Panc1 (cell line): ENCODE measurements at places on chromosomes 11 and 22.
A peak's percentile ranks its signal among the peaks of the same experiment; 100 is the strongest.

DNA sequence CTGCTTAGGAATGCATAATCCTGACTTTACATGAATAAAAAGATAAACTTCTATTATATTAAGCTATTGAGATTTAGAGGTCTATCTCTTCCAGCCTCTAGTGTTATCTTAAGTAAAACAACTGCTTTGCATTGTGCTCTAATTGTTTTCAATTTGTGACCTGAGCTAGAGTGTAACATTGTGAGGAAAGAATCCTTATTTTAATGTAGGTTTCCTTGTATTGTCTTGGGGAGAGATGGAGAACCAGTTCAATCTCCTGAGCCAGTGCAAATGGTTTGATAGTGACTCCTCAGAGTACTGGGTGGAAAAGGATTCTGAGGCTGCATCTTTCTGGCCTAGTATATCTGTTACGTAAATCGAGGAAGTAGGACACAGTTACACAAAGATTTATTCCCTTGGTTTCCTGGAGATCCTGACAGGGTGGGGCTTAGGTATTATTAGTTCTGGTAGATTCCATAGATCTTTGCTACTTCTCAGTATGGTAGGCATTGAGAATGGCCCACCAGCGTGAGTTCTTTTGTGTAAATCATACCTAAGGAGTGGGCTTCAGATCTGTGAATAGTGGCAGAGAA lies 683.5 kb upstream of the CCDC179 start:
- H3K4me1 ChIP-seq: no peaks in the 10 kb centered on the region
- H3K27ac ChIP-seq: no peak overlapping the region
- H3K4me3 ChIP-seq: no peak overlapping the region
- no peak for DNase-seq
- H3K36me3 ChIP-seq: no peaks in the 10 kb centered on the region

GRCh38 chr11:64206457-64207255 lies at the start of gene FERMT3:
FERMT3 (plus strand) TSS chr11:64206721; CDS start chr11:64207365, 644 bp downstream.
- H3K4me3 ChIP-seq: no peak within 1 kb of the TSS
- H3K4me1 ChIP-seq: no peaks in the 10 kb centered on the region; the same call in 1 of the 2 replicates
- H3K27me3 ChIP-seq: no peaks in the 10 kb centered on the region
- H3K36me3 ChIP-seq: peaks cover 20% of the 10 kb centered on the region
- no peak within 1 kb of the TSS for H3K27ac ChIP-seq

GRCh38 chr11:69650832-69651344 lies 9.9 kb downstream of the CCND1 start:
- no peak overlapping the region for H3K4me3 ChIP-seq
- no peak for DNase-seq
- H3K36me3 ChIP-seq: peaks cover 20% of the 10 kb centered on the region
- H3K27ac ChIP-seq: no peak overlapping the region

DNA sequence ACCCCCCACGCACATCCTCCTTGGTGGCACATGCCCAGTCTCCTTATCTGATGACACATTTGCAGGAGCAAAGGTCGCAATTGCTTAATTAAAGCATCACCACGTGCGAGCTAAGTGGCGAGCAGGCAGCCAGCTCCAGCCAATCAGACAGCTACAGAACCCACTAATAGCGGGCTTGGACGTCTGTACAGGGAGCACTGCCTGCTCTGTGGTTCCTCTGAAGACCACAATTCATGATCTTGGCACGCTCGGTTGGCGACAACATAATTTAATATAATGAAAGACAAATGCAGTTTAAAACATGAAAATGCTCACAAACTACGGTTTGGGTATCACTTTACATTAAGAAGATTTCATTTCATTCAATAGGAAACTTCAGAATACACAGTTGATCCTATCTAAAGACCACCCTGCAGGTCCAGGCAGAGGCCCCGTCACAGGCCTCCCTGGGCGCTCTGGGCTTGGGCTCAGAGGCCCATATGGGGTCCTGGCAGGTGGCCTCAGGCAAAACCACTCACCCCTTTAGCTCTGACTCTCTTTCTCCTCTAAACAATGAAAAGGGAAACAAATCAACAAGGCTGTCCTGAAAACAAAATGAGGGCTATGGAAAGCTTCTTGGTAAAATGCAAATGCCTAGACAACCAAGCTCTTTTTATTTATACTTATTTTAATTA lies 10.4 kb downstream of the PACSIN2 start:
- H3K4me1 ChIP-seq: peaks cover 39% of the 10 kb centered on the region
- H3K27me3 ChIP-seq: no peaks in the 10 kb centered on the region
- H3K27ac ChIP-seq: no peak overlapping the region
- no peaks in the 10 kb centered on the region for H3K36me3 ChIP-seq

- no peak for DNase-seq
- H3K27me3 ChIP-seq: no peaks in the 10 kb centered on the region
- H3K4me3 ChIP-seq: peak overlapping the region; percentile 79
- H3K36me3 ChIP-seq: peaks cover 3% of the 10 kb centered on the region
- H3K4me1 ChIP-seq: peaks cover 13% of the 10 kb centered on the region
- H3K27ac ChIP-seq: peak overlapping the region; percentile 92
Measured at GRCh38 chr22:40819599-40820140, 524 bp upstream of the SLC25A17 start.

GRCh38 chr11:61375761-61376108 lies 13.6 kb downstream of the TMEM138 start:
- no peak overlapping the region for H3K4me3 ChIP-seq
- H3K27me3 ChIP-seq: no peaks in the 10 kb centered on the region
- no peaks in the 10 kb centered on the region for H3K4me1 ChIP-seq
- no peaks in the 10 kb centered on the region; the same call in 1 of the 2 replicates for H3K36me3 ChIP-seq
- H3K27ac ChIP-seq: no peak overlapping the region

DNA sequence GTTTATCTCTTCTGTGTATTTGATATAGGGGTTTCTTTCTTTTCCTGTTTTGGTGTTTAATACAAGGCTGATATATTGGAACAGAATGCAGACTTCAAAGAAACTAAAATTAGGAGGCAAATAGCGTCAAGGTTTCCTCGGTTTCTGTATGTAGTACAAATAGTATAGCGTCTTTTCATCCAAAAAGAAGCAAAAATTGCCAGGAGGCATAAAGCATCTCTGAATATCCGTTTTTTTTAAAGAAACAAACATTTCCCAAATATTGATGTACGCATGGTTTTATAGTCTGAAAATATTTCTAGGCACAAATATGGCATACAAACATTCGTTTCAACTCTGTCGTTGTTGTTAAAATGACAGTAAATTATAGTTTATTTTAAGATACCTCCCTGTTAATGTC lies 17.1 kb upstream of the PAX6 start:
- H3K27me3 ChIP-seq: peaks cover 15% of the 10 kb centered on the region
- H3K4me3 ChIP-seq: no peak overlapping the region
- DNase-seq: no peak

DNA sequence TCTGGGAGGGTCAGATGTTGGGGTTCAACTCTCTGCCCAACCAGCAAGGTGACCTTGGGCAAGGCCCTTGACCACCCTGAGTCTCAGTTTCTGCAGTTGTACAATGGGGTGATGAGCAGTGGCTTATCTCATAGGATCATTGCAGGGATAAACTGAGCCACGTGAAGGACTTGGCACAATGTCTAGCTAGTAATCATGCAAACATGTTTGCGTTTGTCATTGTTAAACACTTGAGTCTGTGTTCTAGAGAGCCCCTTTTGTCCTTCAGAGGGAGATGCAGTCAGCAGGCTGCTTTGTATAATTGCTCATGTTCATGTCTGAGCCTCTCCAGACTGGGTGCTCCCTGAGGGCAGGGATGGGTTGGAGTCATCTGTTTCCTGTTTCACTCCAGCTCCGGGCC lies 15.8 kb downstream of the CD82 start:
- H3K4me1 ChIP-seq: no peaks in the 10 kb centered on the region
- DNase-seq: no peak
- no peak overlapping the region for H3K27ac ChIP-seq
- no peaks in the 10 kb centered on the region for H3K27me3 ChIP-seq
- no peaks in the 10 kb centered on the region for H3K36me3 ChIP-seq

GRCh38 chr11:29319210-29319609 lies 697.6 kb downstream of the KCNA4 start:
- H3K27me3 ChIP-seq: no peaks in the 10 kb centered on the region
- H3K36me3 ChIP-seq: no peaks in the 10 kb centered on the region
- H3K4me1 ChIP-seq: no peaks in the 10 kb centered on the region
- H3K27ac ChIP-seq: no peak overlapping the region
- no peak for DNase-seq

DNA sequence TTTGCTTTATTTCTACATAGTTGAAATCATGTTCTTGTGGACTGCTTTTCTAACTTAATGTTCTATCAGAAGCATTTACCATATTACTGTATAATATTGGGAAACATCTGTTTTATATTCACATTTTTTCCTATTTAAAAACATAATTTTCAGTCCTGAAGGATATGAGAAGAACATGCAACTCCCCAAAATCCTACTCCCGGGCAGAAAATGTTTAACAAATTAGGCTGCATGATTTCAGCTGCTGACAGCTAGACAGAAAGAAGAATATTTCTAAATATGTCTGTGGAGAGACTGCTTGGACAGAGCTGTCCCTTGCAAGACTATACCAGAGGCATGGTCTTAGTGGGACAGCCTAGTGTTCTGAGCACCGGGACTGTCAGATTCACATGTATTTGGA lies 15.7 kb upstream of the AMPD3 start:
- DNase-seq: no peak
- H3K4me1 ChIP-seq: no peaks in the 10 kb centered on the region
- H3K27ac ChIP-seq: no peak overlapping the region
- H3K36me3 ChIP-seq: no peaks in the 10 kb centered on the region

- no peaks in the 10 kb centered on the region for H3K4me1 ChIP-seq
- H3K4me3 ChIP-seq: no peak overlapping the region
- no peaks in the 10 kb centered on the region for H3K36me3 ChIP-seq
- DNase-seq: no peak
- H3K27ac ChIP-seq: no peak overlapping the region
Measured at GRCh38 chr11:123822599-123822998, 16.4 kb upstream of the OR6M1 start.

DNA sequence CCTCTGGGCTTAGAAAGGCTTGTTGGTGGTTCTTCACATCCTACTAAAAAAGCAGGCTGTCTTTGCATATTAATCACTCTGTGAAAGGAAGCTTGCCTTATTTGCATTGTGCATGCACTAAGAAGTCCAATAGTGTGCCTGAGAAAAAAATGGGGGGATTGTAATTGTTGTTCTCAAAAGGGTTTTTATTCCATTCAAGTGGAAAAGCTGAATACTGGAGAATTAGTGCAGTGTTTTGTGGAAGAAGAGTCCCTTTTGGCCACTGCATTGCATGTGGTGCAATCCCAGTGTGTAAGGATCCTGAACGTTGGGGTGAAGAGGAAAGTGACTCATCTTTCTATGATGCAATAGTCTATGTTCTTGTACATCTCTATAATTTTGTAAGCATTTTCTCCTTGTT lies 16.5 kb downstream of the NCAM1 start:
- H3K4me3 ChIP-seq: no peak overlapping the region
- no peak overlapping the region for H3K27ac ChIP-seq
- H3K4me1 ChIP-seq: no peaks in the 10 kb centered on the region

- H3K27me3 ChIP-seq: no peaks in the 10 kb centered on the region
- H3K36me3 ChIP-seq: no peaks in the 10 kb centered on the region
- H3K4me1 ChIP-seq: no peaks in the 10 kb centered on the region
- no peak for DNase-seq
Measured at GRCh38 chr11:72864702-72865655, 50.8 kb downstream of the ATG16L2 start.

GRCh38 chr11:119741369-119742262 lies 12.6 kb upstream of the NECTIN1 start:
- no peak overlapping the region for H3K27ac ChIP-seq
- H3K4me1 ChIP-seq: no peaks in the 10 kb centered on the region
- no peak for DNase-seq
- H3K36me3 ChIP-seq: no peaks in the 10 kb centered on the region
- peaks cover 6% of the 10 kb centered on the region for H3K27me3 ChIP-seq

DNA sequence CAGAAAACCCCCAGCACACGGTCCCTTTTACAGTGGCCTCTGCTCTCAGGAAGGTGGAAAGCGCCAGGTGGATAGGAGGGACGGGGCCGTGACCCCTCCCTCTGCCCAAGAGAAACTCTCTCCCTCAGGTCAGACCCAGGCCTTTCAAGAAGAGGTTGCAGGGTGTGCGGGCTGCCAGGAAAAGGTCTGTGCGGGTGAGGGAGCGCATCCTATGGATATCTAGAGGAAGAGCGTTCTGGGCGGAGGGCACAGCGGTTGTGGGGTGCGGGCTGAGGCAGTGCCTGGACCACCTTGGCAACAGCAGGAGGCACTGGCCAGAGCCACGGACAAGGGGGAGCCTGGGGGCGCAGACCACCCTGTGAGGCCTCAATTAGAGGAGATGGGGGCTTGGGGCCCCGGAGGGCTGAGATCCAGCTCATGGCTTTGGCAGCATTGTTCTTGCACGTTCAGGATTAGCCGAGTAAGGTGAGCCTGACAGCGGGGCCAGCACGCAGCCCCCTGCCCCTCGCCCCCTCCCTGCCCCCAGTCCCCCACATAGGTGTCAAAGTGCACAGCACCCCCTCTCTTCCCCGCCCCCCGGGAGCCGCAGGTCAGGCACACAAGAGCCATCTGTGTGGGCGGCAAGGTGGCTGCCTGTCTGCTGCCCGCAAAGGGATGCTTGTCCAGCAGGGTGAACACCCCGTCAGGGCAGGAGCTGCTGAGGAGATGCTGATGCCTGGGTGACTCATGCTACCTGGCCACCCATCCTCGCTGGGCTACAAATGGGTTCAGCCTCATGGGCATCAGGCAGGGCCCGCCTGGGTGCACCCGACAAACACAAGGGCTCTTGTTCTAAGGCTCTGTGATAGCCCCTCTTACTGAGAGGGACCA lies 92.8 kb upstream of the KCNQ1OT1 start:
- H3K36me3 ChIP-seq: no peaks in the 10 kb centered on the region
- H3K27ac ChIP-seq: no peak overlapping the region
- no peaks in the 10 kb centered on the region for H3K27me3 ChIP-seq
- DNase-seq: no peak
- H3K4me3 ChIP-seq: no peak overlapping the region

DNA sequence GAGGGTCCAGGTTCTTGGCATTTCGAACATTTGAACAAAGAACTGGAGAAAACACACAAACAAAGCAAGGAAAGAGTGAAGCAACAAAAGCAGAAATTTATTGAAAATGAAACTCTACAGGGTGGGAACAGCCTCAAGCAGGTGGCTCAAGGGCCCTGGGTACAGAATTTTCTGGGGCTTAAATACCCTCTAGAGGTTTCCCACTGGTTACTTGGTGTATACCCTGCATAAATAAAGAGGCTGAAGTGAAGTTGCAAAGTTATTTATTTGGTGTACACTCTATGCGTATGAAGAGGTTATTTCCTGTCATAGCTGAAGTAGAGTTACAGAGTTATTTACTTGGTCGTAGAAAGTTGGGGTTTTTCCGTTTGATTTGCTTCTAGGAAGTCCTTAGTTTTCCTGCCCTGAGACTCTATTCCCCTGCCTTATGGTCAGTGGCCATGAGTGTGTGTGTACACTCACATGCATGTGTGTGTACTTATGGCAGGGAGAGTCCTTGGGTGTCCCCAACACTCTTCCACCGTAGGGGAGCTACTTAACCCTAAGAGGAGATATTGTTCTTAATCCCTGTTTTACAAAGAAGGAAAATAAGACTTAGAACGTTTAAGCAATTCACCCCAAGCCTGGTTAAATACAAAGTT lies 5.6 kb upstream of the SMCO4 start:
- no peak overlapping the region for H3K4me3 ChIP-seq
- DNase-seq: no peak
- peaks cover 36% of the 10 kb centered on the region for H3K27me3 ChIP-seq
- H3K27ac ChIP-seq: no peak overlapping the region
